ENCODE measurements at places on chromosomes 16 and 17.
A peak's percentile ranks its signal among the peaks of the same experiment; 100 is the strongest.

GRCh38 chr16:73093146-73094144, 45.5 kb upstream of the ZFHX3 start:
- DNase-seq, result no peak

GRCh38 chr16:7744546-7745264, 412.1 kb downstream of the RBFOX1 start:
- no peak for DNase-seq

DNA sequence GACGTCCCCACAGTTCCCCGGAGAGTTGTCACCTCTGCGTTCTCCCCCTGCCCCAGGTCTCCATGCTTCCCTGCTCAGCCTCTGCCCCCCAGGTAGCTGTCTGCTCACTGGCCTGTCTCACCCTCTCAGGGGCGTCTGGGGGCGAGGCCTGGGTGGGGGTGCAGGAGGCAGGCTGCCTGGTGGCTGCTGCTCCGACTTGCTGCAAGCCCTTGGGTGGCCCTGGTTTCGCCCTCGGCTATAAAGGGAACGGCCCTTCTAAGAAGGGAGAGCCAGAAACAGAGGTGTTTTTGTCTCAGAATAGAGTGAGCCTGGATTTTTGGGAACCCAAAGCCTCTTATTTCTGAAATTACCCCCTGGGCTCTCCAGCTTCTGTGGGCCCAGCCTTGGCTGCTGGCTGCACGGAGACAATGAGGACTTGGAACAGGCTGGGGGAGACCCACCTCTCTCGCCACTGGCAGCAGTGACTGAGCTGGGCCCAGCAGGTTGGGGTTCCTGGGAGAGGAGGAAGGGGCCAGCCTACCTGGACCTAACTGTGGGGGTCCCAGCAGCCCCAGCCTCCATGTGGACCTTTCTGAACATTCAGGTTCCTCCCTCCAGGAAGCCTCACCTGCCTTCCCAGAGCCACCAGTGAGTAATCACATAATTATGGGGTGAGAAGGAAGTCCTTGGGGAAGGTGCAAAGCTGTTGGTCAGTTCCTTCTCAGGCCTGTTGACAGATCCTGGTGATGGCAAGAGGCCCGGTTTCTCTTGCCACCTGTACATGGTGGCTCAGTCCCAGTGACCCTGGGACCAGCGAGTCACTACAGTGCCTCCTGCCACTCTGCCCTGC, 15.5 kb upstream of the SPNS2 start:
- DNase-seq, result no peak

DNA sequence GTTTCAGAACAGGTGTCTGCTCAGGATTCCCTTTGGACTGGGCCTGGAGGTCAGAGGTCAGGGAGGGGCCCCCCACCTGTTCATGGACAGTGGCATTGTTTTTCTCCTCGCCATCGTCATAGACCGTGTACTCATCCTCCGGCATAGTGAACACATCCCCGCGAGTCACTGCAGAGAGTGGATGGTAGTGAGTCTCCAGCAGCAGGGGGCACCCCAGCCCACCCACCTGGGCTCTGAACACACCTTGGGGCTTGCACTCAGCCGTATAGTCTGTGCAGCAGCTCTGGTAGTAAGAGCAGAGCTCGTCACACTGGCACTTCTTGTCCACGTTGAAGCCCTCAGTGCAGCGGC, 448 bp downstream of the VTN start:
- no peak for DNase-seq

DNA sequence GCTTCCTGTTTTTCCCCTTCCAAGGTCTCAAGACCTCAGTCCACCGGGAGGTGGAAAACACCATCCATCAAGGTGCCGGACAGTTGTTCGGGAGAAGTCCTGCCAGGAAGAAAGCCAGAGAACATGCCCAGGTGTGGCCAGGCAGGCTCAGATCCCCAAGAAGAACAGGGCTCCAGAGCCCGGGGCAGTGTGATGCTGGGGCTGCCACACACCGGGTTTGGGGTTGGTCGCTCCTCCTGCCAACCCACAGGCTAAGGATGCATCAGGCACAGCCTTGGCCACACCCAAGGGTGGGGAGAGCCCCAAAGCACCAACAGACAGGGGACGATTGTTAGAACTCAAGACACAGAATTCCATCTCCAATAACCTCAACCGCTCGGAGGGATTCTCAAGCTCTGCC, 19.7 kb downstream of the ZFHX3 start:
- DNase-seq, result no peak

DNA sequence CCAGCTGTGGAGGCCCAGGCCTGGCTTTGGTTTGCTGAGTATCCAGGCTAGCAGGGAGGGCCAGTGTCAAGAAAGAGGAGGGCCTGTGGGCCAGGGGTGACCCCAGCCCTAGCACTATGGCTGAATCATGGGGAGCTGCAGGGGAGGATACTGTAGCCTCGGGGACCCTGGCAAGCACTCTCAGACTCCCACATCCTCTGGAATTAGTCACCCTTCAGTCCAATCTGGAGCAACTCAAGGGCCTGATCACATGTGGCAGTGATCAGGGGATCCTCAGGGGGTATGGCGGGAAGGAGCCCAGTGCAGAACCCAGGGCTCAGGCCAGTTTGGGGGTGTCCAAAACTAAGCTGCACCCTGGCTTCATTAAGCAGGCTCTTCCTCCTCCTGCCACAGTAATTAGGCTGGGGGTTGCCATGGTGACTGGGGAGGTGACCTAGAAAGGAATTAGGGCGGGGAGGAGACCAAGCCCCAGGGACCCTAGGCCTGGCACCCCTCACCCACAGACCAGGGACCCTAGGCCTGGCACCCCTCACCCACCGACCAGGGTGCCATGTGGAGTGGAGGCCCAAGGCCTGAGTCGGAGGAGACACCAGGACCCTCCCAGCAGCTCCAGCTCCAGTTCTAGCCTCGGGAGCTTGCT, 5.8 kb downstream of the NLGN2 start:
- DNase-seq, result no peak

DNA sequence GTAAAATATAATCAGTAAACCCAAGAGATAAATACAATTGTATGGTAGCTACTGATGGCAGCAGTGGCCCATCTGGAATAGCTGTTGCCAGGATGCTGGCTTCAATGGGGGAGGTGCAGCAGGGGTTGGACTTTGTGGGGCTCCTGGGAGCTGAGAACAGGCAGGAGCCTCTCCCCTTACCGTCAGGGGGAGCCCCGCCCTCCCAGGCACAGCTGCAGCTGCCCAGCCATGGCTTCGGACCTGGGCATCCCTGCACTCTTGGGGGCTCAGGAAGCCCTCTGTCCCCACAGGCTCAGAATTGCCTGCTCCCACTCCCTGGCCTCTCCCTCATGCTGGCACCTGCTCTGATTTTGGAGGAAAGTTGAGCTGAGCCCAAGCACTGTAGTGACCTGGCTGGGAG, 741.1 kb downstream of the CDH11 start:
- no peak for DNase-seq

GRCh38 chr16:10676284-10676683, 18.4 kb downstream of the TEKT5 start:
- no peak for DNase-seq

DNA sequence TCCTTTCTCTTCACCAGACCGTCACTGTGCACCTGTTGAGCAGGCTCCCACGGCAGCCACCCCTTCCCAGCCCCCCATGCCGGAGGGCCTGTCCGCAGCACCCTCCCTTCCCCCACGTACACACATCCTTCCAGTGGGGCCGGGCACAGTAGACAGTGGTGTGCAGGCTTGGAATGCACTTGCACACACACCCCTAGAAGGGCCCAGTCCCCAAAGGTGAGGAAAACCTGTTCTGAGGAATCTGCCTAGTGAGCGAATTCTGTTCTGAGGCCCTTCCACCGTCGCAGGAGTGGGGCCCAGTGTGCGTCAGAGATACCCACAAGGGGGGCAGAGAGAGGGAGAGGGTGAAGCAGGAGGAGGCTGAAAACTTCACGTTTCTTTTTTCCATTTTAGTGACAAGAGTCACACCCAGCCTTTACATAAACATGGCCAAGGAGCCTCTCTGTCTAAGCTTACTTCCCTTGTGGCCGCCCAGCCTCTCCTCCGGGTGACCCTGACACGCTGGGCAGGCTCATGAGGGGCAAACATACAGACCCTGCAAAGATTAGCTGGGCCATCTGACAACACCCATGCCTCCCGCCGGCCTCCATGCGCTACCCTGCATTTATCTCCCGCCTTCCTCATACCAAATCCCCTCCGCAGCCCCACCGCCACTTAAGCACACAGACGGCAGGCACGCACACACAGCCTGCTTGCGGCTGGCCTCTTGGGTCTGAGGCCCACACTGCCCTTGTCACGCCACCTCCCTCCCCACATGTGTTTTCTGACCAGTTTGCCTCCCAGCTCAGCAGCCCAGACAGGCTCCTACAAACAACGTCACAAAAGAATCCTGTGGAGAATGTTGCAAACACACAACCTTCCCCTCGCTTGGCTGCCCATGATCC, 1.8 kb downstream of the ZBTB4 start:
- DNase-seq, result no peak

DNA sequence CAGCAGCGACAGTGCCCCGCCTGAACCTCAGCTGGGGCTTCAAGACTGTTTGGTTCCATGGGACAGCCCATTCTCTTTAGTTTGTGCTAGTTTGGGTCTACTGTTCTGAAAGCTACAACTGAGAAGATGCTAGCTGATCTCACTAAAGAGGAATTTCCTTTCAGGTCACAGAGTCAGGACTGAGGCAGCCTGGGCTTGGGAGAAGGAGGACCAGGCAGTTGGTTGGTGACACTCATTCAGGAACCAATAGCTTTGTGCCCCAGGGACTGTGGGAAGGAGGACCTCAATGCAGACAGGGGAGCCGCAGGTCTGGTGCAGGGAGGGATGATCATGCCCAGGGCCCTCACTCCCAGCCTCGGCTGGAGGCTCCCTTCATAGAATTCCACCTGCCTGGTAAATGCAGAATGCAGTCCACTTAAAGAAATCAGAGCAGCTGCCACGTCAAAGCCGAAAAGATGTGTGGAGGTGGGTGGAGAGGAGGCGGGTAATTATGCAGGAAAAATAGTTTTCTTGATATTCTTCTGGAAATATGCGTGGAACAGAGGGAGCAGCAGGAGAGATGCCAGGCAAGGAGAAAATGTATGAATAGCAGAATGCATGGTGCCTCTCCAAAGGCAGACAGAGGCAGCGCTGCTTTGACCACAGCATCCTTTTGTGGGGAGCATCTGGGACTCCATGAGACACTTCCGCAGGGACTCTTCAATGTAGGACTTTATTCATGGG, 32.6 kb upstream of the ZFP90 start:
- DNase-seq, result no peak

- no peak for DNase-seq
Observed at GRCh38 chr16:27918755-27919154, 144.8 kb downstream of the GSG1L start.

DNA sequence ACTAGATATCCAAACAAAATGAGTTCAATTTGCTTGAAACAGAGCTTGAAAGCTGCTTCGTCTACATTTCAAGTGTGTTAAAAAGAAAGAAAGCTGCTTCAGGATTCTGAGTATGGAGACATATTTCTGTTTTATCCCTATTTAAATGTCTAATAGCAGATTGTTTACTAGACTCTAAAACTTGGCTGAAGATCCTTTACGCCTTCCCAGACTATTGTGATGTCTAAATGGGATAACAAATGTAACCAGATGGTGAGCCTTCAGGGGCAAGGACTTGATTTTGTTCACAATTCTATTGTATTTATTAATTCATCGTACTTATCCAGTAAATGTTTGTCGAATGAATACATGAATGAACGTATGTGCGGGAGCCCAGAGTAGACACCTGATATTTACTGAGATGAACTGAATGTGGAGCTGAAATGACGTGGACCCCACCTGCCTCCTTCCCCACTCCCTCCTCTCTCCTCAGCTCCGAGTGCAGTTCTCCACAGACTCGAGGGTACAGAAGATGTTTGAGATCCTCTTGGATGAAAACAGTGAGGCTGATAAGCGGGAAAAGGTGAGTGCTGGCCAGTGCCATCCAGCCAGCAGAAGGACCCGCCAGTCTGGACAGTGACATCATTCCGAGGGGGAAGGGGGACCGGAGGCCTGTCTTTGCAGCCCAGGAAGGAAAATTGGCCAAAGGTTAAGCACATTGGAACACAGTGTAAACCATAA, 5.0 kb downstream of the UNC45B start:
- no peak for DNase-seq

DNA sequence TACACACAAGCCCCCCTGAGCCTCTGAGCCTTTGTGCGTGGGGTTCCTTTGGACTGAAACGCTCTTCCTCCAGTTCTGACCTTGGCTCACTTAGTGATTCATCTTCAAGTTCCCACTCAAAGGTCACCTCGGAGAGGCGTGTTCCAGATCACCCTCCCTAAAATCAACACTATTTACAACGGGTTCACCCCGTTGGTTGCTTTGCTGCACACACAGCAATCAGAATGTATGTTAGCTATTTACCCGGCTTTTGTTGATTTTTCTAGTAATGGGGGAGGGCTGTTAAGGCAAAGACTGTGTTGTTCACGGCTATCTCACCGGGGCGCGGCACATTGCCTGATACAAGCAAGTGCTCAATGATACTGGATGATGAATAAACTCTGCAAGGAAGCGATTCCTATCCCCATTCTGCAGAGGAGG, 977 bp downstream of the NAGPA start:
- no peak for DNase-seq

GRCh38 chr16:79132701-79133100, 467.8 kb downstream of the MAF start:
- no peak for DNase-seq

DNA sequence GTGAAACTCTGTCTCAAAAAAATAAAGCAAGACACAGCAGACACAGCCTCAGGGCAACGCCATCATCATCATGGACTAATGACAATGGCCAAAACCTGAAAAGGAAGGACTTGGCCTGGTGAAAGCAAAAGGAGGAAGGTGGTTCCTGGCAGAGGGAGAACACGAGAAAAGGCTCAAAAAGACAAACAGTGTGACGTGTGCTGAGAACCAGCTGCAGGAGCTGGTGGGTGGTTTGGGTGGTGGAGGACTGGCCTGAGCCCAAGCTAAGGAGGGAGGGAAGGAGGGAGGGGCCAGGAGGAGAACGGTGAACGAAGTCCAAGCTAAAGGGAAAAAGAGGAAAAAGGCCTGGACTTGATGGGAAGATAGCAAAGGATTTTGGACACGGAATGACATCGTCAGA, 85.1 kb downstream of the SLC39A11 start:
- no peak for DNase-seq

GRCh38 chr17:61335105-61335844, 64.4 kb upstream of the TBX2 start:
- no peak for DNase-seq

GRCh38 chr16:75011634-75012307, 12.9 kb downstream of the ZNRF1 start:
- peak; percentile 67 for DNase-seq

- DNase-seq, result no peak
Observed at GRCh38 chr16:1941162-1942046, 1.6 kb downstream of the MSRB1 start.

- DNase-seq, result no peak
Observed at GRCh38 chr16:22681554-22682291, 132.2 kb upstream of the HS3ST2 start.

DNA sequence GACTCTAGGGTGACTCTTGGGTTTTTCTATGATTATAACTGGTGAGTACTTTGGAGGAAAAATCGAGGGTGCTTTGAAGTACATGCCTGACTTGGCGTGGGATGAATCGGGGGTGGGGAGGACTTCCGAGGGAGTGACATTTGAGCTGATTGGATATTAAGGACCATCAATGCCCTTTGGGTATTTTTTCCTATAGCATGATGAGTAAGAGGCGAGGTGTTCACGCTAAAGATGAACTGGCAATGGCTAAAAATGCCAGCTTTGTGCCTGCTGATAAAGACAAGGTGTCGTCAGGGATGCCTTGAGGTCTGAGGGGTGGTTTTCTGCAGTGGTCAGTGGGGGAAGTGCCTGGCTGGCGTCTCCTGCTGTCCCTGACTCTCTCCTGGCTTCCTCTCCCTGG, 25.3 kb downstream of the USP43 start:
- DNase-seq, result peak; percentile 17
